Thyroid gland (tissue), 4 donors: ENCODE measurements at places on chromosomes 3 and 15. TPM values are rescaled to one million over a fixed set of nuclear protein-coding genes. Genes with fewer than 3 reads are reported as not detected.

DNA sequence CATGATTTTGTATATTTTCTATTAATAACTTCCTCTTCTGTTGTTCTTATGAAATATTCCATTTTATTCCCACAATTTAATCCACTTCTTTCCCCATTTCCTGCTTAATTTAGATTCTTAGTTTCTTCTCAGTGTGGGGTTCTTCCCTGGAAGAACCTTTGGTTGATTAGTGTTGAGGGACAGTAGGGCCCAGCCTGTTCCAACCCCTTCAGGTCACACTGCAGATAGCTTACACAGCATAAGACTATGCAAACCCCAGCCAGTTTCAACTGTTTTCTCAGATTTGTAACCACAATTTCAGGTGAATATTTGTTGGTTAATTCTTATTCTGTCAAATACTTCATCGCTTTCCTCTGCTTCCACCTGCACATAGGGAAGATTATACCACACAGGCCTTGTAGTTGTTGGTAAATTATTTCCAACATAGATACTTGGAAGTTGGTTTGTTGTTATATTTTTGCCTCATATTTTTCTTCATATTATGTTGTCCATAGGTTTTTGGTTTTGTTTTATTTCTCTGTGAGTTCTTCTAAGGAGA, 34.7 kb downstream of the AADACL2 start:
- DNase-seq = no peak
- H3K36me3 ChIP-seq = no peaks in the 10 kb centered on the region
- H3K27ac ChIP-seq = no peak overlapping the region
- H3K27me3 ChIP-seq = no peaks in the 10 kb centered on the region

The SERPINI2 gene
- total RNA-seq = not detected

DNA sequence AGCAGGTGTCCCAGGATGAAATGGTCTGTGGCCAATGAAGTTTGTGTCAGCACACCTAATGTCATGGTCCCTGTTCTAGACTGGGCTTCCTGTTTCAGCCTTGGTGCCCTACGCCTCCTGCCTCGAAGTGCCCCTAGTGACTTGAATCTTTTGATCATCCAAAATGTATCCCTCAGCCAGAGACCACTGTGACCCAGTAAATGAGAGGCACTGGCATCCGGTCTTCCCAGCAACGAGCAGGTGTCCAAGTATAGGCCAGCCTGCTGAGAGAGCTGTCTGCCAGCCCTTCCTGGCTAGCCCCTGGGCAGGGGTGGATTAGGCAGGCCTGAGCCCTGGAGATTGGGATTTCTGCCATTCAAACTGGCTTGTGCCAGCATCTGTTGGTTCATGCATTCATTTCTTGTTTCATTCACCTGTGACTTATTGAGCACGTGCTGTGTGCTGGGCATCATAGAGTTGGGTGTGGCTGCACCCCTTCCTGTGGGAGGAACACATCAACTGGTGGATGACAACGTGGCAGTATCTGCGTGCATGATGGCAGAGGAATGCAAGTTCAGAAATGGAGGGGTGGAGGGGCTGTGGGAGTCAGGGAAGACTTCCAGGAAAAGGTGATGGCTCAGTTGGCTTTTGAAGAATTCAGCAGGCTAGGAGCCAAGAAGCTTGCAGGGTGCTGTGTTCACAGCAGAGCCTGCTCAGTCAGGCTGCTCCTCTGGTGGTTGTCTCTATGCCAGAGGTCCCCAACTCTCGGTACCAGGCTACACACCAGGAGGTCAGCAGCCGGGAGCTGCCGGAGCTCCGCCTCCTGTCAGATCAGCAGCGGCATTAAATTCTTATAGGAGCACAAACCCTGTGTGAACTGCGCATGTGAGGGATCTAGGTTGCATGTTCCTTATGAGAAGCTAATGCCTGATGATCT, 21.6 kb downstream of the ESYT3 start:
- no peak overlapping the region for H3K27ac ChIP-seq
- no peaks in the 10 kb centered on the region for H3K27me3 ChIP-seq
- no peaks in the 10 kb centered on the region for H3K36me3 ChIP-seq
- H3K4me3 ChIP-seq = no peak overlapping the region
- H3K4me1 ChIP-seq = peaks cover 14% of the 10 kb centered on the region
- DNase-seq = peak; percentile 70

GRCh38 chr3:63779227-63779626, 39.9 kb upstream of the C3orf49 start:
- no peaks in the 10 kb centered on the region for H3K36me3 ChIP-seq
- H3K27ac ChIP-seq = no peak overlapping the region
- no peak overlapping the region for H3K4me3 ChIP-seq
- no peaks in the 10 kb centered on the region for H3K4me1 ChIP-seq
- H3K27me3 ChIP-seq = no peaks in the 10 kb centered on the region
